ENCODE measurements at places on chromosomes 3 and 15.
A peak's percentile ranks its signal among the peaks of the same experiment; 100 is the strongest.

DNA sequence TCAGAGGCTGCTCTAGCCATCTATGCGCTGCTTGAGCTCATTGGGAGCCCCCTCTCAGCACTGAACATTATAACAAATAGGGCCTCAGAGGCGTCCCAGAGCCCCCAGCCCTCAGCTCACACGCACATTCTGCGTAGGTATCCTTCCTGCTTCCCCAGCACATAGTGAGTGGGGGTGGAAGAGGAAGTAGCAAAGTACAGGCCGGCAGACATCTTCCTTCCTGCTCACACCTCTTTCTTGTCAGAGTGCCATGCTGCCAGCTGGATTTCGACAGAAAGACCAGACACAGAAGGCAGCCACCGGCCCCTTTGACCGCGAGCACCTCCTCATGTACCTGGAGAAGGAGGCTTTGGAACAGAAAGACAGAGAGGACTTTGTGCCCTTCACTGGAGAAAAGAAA, 16.6 kb downstream of the TMOD2 start:
- peak; percentile 12 for DNase-seq

DNA sequence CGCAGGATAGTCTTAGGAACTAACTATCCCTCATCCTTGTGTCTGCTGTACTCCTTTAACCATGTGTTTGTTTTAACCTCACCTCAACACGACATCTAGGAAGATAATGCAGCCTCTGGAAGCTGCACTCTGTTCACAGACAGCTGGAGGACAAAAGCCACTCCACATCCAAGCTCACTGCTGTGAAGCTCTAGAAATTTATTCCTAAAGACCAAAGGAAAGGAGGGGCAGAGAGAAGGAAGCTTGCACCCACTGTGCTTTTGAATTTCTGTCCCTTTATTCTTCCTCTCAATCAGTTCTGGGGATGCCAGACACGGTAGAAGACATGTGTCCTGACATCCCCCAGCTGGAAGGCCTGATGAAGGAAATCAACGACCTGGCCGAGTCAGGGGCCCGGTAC, 182.9 kb upstream of the CHRM5 start:
- no peak for DNase-seq

DNA sequence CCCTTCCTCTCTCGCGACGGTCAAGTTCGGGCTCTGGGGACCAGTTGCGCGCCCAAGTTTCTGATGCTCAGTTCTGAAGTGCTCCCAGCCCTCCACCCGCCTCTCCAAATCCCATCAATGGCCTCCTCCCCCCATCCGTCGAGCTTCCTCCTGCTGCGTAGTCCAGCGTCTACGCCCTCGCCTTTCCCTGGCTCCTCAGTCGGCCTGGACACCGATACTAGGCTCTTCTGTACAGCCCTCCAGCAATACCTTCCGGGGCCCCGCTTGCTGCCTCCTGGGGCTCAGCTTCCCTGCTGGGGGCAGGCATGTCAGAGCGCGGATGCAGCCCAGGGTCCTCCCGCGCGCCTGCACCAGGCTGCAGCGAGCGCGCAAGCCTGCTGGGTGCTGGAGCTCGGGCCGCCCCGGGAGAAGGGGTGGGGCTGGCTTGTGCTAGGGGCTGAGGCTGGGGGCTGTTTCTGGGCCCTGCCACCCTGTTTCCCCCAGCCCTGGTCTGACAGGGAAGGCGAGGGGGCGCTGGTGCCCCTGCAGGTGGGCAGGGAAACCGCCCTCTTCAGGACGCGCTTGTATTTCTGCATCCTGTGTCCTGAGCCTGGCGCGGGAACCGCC, 353.3 kb upstream of the SUCLG2 start:
- peak; percentile 23 for DNase-seq

GRCh38 chr3:176696816-176697215, 500.5 kb downstream of the TBL1XR1 start:
- DNase-seq = no peak

DNA sequence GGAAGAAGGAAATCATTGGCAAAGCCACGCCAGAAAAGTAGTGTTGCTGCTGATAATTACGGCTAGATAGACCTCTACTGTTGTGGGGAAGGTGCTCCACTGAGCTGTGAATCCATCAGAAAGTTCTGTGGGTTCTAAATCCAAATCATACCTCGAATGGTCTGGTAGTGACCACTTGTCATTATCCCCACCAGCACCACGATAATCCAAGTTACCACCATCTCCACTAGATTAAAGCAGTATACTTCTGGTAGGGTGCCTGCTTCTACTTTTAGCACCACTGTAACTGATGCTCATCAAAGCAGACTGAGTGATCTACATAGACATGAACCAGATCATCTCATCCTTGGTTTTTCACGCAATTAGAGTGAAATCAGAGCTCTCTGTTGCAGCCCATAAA, 185.5 kb downstream of the FMN1 start:
- no peak for DNase-seq

- peak; percentile 33 for DNase-seq
Observed at GRCh38 chr15:85792912-85793590, 1.7 kb downstream of the KLHL25 start.

- DNase-seq = no peak
Observed at GRCh38 chr3:108505811-108506210, 4.6 kb downstream of the MYH15 start.

GRCh38 chr3:51355891-51356578, 29.1 kb upstream of the MANF start:
- DNase-seq = no peak

- no peak for DNase-seq
Observed at GRCh38 chr15:46088486-46089445, 453.9 kb downstream of the SQOR start.

- no peak for DNase-seq
Observed at GRCh38 chr3:115630850-115631249, 7.5 kb downstream of the GAP43 start.

DNA sequence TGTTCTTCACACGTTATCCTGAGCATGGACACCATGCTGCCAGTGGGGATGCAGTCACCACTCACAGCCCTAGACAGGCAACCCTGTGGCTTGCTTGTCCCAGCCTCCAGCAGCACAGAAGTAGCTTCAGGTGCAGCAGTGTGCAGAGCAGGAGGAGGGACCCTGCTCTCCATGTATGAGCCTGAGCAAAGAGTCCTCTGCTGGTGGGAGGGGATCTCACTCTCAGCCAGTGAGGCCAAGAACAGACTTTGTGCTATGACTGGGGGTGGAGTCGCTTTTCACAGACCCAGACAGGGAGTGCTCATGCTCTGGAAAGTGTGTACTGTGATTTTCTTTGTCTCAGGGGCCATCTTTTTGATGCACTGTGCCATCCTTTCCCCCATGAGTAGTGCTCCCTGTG, 66.1 kb upstream of the NDN start:
- no peak for DNase-seq

- DNase-seq = no peak
Observed at GRCh38 chr15:90557186-90558084, 27.7 kb downstream of the CRTC3 start.

GRCh38 chr3:23751212-23751723, 54.5 kb upstream of the UBE2E1 start:
- no peak for DNase-seq

- DNase-seq = no peak
Observed at GRCh38 chr15:79373113-79373512, 59.0 kb upstream of the MINAR1 start.

DNA sequence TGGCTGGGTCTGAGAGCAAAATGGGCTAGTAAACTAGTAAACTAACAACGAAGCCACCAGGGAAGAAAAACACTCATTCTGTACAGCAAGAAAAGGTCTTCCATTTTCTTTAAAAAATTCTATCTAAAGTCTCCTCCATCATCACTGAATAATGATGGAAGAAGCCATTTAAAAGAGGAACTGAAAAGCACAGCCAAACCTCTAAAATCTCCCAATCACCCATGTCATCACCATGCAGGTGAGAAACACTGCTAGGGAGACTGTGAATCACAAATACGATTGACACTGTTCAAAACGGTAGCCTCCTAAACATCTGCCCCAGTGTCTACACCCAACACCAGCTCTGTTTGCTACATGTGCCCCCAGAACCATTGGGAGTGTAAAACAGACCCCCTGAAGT, 140.4 kb downstream of the RORA start:
- DNase-seq = no peak

GRCh38 chr3:65401359-65402305, 637.1 kb downstream of the MAGI1 start:
- DNase-seq = no peak

DNA sequence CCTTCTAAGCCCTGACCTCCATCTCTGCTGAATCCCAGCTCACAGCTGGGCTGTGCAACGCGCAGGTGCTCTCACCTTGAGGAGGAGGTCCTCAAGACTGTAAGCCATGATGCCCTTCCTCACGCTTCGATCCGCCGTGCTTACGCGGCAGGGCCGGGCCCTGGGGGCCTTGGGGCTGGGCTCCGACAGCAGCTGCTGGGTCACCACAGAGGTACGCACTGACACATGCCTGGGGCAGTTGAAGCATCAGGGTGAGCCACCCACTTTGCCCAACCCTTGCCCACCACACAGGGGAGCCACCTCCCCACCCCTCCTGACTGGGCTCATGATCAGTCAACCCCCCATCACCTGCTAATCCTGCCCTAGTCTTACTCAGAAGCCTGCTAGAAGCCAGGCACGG, 3.1 kb downstream of the CIDEC start:
- no peak for DNase-seq

GRCh38 chr3:131007782-131008181, 18.8 kb downstream of the ASTE1 start:
- no peak for DNase-seq

DNA sequence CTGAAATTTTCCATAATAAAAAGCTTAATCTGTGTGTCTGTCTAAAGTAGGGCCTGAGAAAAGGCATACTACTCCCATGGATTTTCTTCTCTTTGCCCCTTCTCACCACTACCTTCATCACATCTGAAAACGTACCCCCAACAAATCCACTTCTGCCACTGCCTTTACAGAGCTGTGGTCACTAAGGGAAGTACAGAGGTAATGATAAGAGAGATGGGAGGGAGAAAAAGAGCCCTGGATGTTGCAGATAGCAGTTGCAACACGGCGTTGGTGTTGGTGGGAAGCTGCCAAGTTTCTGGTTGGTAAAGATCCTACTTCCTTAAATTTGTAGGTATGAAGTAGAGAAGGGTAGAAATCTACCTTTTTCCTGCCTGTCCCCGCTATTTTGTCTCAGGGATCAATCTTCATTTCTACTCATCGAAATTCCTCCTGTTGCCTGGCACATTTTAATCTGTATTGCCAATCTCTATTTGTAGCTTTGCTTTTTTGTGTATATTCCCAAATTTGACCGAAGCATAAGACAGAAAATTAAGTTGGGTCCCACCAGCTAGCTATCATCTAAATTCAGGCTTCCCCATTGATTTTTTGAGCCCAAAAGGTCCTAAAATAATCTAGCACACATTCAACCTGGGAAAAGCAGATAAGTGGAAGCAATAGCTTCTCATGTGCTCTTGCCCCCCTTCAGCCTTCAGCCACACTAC, 102.9 kb downstream of the TFDP2 start:
- no peak for DNase-seq

DNA sequence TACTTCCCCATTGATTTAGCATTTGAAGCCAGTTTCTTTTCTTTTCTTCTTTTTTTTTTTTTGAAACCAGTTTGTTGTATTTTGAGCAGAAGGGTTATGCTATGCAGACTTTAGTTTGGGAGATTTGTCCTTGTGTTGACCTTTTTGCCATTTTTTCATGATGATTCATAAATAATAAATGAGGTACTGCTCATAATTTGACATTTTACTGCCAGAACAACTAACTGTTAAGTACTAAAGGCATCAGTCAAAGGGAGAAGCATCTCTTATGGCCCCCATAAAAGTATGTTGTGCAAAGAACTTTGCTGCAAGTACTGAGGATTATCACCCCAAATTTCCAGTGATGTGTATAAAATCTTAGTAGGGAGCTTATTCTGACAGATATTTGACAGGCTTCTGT, 1.7 kb upstream of the GPR87 start:
- DNase-seq = no peak

DNA sequence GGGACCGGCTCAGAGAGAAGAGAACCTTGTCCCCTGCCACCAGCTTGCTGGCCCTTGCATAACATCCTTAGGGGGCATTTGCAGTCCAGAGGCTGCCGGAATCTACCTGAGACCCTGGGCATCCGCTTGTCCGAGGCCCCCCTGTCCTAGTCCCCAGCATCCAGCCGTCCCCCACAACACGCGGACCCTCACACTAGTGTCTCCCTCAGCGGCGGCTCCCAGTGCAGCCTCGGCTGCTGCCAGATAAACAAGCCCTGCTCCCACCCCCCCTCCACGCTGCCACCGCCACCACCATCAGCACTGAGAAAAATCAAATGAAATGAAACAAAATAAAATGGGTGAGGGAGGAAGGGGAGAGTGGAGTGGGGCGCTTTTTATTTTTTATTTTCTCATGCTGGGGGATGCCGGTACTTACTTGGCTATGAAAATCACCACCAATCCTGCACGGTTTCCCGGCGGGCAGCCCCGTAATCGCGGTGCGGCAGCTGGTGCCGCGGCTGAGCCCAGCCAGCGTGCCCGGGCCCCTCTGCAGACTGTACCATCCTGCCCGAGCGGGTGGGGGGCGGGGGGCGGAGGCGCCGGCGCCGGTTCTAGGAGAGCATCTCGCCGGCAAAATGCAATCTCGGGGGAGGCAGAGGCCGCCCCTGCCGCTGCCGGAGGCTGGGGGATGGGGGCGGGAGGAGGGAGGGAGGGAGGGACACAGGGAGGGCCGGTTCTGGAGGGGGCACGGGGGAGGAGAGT, at the start of gene ATP2B2:
ATP2B2 (minus strand) TSS at position 537 of the 741 bp plus-strand sequence. CDS start 56,043 bp downstream, outside the sequence.
- DNase-seq = no peak

GRCh38 chr15:48925714-48926223, 38.0 kb downstream of the SHC4 start:
- DNase-seq = peak; percentile 15

DNA sequence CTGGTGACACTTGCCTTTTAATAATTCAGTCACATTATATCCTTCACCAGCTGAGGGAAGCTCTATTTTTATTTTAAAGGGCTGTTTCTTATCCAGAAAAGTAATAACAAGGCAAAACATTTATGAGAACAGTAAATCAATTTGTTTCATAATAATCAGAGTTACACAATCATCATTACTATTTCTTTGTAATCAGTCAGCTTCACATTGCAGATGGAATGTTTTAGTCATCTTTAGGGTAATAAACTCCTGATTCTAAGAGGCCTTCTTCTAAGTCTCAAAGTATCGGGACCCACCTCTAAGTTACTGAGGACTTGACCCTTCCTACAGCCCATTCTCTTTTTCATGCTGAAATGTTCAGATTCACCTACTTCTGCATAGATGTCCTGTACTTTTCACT, 298.3 kb upstream of the TGFBR2 start:
- DNase-seq = no peak

DNA sequence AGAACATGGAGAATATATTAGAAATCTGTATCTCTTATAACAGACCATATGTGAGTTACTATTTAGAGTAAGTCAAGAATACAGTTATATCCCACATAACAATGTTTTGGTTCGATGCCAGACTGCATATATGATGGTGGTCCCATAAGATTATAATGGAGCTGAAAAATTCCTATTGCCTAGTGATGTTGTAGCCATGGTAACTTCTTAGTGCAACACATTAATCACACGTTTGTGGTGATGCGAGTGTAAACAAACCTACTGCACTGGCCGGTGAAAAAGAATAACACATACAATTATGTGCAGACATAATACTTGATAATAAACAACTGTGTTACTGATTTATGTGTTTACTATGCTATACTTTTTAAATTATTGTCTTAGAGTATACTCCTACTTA, 69.8 kb upstream of the MNS1 start:
- no peak for DNase-seq
